Brain pericyte (primary cell): ENCODE measurements at places on chromosomes 5 and 9.

DNA sequence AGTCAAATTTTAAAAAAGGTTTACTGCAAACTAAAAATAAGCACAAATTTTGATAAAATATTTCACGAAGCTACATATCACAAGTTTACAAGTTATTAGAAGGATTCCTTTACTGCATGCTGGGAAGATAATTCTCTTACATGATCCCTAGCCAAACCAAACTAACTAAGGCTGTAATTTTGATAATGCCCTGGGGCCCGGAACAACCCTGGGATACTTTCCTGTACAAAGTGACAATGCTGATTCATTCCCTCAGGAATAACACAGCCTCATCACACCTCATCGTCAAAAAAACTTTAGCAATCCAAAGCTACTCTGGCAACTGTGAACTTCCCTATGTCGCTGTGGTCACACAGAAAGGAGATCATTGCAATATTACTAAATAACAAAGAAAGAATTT lies 402.9 kb downstream of the RAB3C start:
- no peak for DNase-seq

DNA sequence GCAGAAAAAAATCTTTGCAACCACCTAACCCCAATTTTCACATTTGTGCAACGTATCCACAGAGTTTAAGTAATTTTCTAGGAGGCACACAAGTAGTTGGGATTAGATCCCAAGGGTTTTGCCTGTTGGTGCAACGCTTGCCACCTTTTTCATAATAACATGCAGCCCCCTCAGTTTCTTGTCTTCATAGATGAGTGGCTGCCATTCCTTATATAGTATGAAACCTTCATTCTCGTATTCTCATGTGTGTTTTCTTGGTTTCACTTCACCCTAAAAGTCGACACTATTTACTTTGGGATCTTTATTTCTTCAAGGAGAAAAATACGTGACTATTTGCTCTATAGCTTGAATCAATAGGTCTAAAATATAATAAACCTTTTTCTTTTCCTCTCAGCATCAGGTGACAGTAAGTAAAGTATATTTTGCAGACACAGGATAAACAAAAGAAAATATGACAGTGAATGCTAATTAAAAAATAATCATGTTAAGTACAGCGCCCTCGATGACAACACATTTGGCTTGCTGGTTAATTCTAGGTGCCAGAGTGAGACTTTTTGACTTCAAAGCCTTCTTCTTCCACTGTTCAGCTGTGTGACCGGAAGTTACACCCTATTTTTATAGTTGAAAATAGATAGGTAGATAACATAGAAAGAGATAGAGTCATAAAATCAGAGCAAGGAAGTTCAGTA lies 342.8 kb upstream of the CCNG1 start:
- no peak for DNase-seq

DNA sequence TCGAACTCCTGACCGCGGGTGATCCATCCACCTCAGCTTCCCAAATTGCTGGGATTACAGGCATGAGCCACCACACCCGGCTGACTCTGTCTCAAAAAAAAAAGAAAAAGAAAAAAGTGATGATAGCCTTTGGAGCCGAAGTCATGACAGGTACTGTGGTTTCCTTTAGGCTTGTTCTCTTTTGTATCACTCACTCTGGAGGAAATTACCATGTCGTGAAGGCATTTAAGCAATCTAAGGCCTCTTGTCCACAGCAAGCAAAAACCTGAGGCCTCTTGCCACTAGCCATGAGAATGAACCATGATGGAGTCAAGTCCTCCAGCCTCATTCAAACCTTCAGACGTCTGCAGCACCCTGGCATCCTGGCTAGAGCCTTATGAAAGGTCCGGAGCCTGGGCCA lies 286.1 kb downstream of the RAB3C start:
- no peak for DNase-seq

GRCh38 chr5:101531026-101531425 lies 627.9 kb upstream of the ST8SIA4 start:
- DNase-seq, result no peak

DNA sequence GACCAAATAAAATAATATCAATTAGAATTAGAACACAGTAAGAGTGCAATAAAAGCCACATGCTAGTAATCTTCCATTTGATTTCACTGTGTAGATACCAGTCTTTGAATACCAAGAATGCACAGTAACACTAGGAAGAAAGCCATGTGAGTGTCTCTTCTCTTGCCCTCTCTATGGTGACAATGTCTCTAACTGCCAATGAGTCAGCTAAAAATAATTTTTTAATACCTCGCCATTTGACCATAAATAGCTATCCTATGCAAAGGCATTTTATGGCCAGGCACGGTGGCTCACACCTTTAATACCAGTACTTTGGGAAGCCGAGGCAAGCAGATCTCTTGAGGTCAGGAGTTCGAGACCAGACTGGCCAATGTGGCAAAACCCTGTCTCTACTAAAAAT lies 30.6 kb downstream of the EDIL3 start:
- DNase-seq, result no peak

DNA sequence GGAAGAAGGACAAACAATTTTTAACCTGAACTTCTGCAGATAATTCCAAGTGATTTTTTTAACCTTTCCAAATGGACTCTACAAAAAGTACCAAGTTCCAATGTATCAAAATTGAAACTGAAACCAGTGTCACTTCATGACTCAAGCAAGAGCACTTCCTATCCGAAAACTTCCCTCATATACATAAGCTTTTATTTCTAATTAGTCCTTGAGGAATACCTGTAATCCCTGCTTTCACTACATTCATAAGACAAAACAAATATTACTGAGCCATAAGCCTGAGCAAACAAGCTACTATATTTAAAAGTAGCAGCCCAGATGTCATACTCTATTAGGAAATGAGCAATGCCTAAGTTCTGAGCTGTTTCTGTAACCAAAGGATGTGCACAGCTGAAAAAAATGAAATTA lies 224.4 kb downstream of the EBF1 start:
- no peak for DNase-seq
